DMS79 treated with DMSO at 0.1 percent for 48 hours (cell line): ENCODE measurements at places on chromosomes 16 and 17.

- no peak for DNase-seq
Measured at GRCh38 chr16:31081428-31082351, 7.1 kb downstream of the PRSS53 start.

DNA sequence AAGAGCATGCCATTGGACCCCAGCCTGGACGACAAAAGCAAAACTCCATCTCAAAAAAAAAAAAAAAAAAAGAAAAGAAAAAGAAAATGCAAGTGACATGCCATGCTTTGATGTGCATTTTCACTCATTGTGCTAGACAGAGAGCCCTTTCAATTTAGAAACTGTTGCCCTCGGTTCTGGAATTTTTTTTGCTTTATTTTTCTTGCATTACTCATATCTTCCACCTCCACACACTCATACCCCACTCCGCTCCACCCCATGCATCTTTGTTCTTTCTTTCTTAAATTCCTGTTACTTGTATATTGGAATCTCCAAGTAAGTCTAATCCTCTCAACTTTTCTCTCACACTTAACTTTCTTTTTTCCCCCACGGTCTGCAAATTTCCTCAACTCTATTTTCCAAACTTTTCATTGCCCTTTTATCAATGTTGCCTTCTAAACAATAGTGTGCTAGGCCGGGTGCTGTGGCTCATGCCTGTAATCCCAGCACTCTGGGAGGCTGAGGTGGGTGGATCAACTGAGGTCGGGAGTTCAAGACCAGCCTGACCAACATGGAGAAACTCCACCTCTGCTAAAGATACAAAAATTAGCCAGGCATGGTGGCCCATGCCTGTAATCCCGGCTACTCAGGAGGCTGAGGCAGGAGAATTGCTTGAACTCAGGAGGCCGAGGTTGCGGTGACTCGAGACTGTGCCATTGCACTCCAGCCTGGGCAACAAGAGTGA lies 16.8 kb upstream of the SUZ12 start:
- DNase-seq = no peak

DNA sequence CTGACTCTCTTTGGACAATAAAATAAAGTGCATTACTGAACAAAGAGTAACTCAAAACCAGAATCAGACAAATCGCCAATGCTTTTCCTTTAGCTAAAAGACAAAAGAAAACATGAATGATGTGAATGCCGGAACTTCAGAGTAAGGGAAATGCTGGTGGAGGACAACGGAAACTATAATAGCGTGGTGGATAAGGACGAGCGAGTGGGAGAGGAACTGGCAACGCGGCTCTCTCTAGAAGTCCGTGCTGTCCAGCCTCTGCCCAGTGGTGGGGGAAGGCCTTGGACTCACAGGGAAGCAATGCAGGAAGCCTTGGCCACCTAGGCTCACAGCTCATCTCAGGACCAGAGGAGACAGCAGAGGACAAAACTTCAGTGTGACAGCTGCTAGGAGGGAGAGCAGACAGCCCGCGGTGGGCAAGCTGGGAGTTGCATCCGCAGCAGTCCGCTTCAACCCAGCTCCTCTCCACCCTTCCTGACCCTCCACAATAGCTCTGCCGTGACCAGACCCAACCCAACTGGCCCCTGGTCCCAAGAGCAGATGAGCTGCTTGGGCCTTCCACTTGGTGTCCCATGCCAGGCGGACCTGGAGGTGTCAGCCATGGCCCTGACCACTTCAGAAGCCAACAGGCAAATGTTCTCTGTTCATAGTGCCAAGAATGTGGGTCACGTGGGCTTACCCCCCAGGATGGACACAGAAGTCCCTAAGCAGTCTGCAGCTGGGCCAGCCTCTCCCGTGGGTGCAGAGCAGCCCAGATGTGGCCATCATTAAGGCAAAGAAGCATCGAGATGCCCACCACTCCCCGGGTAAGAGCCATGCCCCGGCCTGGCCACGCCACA lies 5.3 kb upstream of the FAAP100 start:
- no peak for DNase-seq

- DNase-seq = no peak
Measured at GRCh38 chr17:7348478-7349242, 3.3 kb upstream of the KCTD11 start.

DNA sequence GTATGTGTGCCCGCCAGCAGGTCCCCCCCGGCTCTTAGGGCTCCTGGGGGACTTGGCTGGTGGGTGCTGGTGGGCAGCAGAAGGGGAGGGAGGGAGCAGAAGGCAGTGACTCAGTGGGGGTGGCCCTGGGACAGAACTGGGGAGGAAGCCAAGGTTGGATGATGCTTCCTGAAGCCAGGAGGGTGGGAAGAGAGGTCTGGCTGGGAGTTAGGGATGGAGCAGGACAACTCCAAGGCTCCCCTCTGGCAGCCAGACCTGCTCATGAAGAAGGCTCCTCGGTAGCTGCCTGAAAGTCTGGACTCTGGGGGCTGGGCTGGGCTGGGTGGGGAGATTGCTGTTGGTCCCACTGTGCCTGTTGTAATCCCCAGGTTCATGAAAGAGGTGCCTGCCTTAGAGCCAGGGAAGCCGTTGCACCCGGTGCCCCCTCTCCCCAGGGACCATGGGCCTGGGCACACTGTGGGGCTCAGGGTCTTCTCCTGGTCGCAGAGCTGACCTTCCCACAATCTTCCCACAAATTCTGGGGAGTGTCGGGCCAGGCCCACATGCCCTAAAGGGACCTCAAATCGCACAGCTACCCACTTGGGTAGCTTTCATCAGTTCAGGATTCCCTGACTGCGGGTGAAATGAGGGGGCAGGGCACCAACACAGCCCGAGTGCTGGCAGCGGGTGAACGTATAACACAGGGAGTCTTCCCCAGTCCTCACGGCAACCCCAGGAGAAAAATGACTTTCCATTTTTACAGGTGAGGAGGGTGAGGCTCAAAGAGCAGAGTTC lies 1.1 kb upstream of the PLEKHG4 start:
- no peak for DNase-seq

DNA sequence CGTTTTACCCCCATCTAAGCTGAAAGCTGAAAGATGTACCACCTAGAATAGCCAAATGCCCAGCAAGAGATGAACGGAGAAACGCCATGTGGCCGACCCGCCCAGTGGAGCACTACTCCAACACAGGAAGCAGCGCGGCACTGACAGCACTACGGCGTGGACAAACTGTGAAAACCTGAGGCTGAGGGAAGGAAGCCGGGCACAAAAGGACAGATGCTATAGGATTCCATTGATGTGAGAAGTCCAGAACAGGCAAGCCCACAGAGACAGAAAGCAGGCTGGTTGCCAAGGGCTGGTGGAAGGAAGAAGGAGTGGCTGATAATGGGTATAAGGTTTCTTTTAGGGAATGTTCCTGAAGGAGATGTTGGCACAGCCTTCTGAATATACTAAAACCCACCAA lies 29.4 kb upstream of the SLC38A8 start:
- DNase-seq = no peak

DNA sequence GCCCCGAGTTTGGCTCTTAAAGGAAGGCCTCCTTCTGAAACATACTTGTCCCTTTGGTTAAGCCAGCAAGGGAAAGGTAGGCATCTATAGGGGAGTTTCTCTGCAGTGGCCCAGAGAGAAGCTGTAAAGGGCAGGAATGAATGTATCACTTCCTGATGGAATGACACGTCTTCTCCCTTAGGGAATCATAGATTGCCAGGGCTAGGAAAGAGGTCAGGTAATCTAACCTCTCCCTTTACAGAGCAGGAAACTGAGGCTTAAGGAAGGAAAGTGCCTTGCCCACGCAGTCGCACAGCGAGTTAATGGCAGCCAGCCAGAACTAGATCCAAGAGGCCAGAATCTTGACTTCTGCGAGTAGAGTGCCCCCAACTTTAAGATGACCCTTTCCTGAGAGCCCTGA lies 66.1 kb downstream of the NEUROD2 start:
- DNase-seq = no peak

GRCh38 chr17:59347975-59348391 lies 16.5 kb downstream of the YPEL2 start:
- no peak for DNase-seq

DNA sequence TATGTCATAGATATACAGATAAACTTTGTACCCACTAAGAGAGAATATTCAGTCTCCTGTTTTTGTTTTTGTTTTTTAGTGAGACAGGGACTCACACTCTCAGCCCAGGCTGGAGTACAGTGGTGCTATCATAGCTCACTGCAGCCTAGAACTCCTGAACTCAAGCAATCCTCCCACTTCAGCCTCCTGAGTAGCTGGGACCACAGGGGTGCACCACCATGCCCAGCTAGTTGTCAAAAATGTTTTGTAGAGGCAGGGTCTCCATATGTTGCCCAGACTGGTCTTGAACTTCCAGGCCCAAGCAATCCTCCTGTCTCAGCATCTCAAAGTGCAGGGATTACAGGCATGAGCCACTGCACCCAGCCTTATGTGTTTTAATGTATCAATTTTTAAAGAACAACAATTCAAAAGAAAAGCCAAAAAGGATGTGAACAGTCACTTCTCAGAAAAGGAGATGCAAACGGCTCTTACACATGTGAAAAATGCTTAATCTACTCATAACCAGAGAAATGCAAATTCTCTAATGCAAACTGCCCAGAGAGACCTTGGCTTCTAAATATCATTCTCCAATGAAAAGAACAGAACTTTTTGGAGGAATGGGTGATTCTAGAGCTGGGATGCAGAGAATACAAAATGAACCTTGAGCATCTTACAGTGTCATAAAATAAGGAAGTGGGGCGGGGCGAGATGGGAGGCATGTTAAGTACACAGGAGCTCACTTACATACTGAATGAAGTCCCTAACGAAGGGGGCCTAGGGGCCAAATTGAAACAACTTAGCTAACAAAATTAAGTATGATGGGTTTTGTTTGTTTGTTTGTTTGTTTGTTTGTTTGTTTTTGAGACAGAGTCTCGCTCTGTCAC lies 7.3 kb upstream of the CMTM3 start:
- DNase-seq = no peak

- no peak for DNase-seq
Measured at GRCh38 chr16:19517424-19518089, 4.3 kb downstream of the GDE1 start.

GRCh38 chr17:16488186-16488967 lies 3.6 kb downstream of the LRRC75A start:
- peak; percentile 34 for DNase-seq

- no peak for DNase-seq
Measured at GRCh38 chr17:55717898-55718735, 4.5 kb downstream of the TMEM100 start.

DNA sequence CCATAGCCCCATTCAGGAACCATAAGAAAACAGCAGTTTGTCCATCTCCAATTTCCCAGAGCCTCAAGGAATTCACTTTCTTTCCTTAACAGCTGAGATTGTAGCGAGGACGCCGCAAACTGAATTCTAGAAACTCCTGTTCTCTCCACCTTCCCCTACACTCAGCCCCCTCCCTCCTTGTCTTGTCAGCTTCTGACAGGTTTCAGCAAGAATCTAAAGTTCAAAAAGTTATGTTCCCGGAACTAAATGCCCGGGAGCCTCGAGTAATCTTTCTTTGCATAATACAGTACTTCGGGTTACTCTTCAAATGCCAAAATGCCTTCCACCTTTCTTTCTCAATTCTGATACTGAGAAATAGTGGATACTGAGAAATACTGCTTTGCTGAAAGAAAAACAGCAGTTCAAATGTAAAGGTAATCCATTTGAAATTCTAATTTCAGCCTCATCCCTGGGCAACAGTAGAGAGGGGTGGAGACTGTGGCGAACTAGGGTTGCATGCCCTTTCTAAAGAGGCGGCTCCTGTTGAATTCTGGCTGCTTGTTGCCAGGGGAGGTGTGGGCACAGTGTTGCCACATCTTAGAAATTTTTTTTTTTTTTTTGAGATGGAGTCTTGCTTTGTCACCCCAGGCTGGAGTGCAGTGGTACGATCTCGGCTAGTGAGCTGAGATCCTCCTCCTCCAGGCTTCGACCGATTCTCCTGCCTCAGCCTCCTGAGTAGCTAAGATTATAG lies 63.5 kb upstream of the USP7 start:
- DNase-seq = no peak

- DNase-seq = no peak
Measured at GRCh38 chr17:20825539-20825938, 217.3 kb downstream of the USP22 start.

DNA sequence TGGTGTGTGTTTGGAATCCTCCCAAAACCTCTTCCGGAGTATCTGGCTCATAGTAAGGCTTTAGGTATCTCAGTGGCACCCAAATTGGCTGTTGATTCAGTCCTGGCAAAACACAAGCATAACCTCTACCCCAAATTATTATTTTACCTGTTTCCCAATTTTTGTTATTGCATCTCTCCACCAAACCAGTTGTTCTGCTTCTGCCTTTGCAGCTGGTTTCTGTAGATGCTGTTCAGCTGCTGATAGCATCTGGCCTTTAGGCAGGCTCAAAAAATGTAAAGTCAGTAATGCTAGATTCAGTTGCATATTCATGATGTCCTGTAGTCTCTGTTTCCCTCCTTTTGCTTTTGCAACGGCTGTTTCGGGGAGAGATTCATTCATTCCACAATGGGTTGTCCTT lies 33.8 kb downstream of the ATF7IP2 start:
- no peak for DNase-seq

DNA sequence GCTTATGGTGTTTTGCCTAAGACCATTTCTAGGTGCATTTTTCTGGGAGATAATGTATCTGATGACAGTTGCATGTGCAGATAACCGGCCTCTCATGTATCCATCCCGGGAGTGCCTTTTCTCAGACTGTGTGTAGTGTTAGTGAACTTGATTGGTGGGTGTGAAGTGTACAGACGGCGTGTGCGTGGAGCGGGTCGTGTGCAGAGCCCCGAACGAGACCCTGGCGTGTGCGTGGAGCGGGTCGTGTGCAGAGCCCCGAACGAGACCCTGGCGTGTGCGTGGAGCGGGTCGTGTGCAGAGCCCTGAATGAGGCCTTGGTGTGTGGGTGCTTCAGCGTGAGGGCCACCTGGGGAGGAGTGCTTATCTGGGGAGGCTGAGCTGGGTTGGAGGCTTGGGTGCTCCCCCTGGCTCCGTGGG lies 28.9 kb upstream of the ZNF750 start:
- no peak for DNase-seq

GRCh38 chr17:80943346-80944145 lies 48.1 kb upstream of the CHMP6 start:
- no peak for DNase-seq

DNA sequence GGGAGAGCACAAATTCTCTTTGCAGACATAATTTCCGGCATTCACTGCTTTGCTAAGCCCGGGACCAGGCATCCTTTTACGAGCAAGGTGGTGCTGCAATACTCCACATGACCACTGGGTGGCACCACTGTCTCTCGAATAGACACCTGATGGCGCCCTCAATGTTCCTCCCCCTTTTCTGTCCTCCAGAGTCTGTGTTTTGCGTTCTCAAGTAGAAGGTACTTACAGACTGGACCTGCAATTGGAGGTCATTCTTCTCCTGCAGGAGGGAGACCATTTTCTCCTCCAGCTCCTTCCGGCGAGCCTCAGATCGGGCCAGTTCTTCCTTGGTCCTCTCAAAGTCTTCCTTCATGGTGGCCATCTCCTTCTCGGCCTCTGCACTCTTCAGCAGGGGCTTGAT lies 45.2 kb downstream of the MYH13 start:
- no peak for DNase-seq

- DNase-seq = no peak
Measured at GRCh38 chr17:64036198-64036922, 15.9 kb upstream of the ICAM2 start.
